ENCODE measurements at places on chromosomes 4 and X.

DNA sequence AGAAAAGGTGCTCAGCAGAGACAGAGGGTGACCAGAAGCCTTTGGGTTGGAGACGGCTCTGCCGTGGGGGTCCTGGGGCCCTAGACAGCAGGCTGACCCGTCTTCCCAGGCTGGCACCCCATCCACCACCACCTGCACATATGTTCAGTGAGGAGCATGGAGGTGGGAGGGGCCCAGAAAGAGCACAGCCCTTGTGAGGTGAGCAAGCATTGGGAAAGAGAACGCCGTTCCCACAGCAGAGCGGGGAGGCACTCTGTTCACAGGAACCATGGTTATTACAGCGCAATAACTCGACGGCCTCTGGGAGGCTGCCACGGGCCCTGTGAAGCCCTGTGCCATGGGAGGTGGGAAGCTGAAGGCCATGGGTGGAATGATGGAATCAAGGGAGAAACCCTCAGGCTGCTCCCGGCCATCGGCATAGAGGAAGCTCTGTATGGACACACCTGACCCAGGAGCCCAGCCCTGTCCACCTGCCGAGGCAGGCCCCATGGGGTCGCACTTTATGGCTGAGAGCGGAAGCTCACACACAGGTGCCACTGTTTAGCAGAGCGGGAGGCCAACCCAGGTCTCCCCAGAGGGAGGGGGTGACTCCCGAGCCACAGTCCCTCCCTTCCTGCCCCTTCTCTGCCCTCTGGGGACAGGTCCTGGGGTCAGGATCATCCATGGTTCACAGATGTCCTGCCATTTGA is 93.5 kb upstream of the AFAP1 start:
- DNase-seq = no peak

DNA sequence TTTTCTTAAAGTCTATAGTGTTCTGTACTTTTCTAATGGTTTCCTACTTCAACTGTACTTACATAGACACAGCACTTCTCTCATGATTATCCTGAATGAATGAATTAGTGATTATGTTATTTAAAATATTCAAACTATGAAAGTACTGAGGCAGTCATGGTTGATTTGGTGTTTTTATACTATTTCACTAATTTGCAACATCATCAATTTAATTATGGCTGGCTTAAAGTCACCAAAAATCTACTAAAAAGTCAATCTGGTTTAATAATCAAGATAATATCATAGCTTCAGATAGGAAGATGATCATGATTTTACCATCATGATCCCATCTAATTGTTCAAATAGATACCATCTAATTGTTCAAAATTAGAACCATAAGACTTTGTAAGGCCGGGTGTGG is 16.8 kb upstream of the TMEM131L start:
- no peak for DNase-seq

DNA sequence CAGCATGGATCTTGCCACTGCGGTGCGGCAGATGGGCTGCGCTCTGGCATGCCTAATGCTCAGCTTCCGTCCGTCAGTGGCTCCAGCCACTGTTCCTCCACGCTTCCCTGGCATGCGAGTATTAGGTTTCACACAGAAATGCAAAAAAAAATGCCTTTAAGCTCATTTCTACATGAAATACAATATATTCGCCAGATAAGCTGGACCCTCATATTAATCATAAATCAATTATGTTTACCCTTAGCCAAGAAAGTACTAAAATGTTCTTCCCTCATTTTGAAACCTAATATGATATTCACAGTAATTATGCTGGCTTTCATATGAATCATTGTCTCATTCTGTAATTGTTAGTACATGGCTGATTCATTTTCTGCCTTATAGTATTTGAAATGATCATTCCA is 115.5 kb upstream of the FAM241A start:
- DNase-seq = no peak

- DNase-seq = no peak
These were observed 17.7 kb downstream of the CD99L2 start for GRCh38 chrX:150880808-150881165.

- no peak for DNase-seq
These were observed 459.2 kb upstream of the GALNT7 start for GRCh38 chr4:172709376-172709775.

- no peak for DNase-seq
These were observed 2.0 kb downstream of the BCOR start for GRCh38 chrX:40095583-40096394.

DNA sequence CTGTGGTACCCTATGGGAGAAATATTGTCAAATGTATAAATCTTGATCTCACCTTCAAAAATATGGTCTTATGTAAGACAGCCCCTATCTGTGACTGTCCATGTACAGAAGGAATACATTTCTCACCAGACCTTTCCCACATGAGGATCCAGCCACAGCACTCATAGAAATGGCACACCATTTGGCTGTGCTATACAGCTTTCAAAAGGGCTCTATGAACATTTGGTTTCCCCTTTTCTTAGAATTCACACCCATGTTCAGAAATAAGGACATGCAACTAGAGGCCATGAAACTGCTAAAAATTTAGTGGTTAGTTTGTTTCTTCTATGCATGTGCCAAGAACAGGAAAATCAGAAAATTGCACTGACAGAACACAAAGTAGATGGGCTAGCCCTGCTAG is 62.7 kb downstream of the ANTXR2 start:
- DNase-seq = no peak

DNA sequence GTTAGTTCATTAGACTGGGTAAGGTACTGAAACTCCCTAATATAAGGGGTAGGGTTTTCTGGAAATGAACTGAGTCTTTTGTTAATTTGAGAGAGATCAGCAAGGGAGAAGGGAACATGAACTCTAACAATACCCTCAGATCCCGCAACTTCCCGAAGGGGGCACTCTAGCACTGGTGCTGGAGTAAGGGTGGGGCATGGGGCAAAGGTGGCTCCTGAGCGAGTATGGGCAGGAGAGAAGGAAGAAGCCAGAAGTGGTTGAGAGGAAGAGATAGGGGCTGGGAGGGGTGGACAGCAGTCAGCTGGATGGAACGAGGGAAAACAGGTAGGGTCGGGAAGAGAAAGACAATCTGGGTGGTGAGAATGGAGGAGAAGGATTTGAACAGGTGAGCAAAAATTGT is 183.2 kb upstream of the MAGEE2 start:
- DNase-seq = no peak

GRCh38 chrX:133402830-133403625 is 12.3 kb downstream of the GPC4 start:
- no peak for DNase-seq

DNA sequence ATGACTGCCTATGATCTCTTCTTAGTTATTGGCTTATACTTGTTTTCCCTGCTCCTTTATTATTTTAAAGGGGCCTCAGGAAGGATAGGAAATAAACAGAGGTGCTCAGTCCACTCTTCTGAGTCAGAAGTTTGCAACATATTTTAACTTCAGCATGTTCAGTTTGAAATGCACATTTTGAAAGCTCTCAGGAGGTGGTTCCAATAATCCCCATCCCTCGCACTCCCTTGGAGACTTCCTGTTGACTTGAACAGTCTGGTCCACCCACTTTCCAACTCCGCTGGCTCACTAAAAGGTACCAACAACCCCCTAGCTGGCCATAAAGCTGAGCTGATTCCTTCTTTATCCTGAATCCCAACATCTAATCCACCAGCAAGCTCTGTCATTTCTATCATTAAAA is 78.3 kb upstream of the DUSP21 start:
- DNase-seq = no peak

DNA sequence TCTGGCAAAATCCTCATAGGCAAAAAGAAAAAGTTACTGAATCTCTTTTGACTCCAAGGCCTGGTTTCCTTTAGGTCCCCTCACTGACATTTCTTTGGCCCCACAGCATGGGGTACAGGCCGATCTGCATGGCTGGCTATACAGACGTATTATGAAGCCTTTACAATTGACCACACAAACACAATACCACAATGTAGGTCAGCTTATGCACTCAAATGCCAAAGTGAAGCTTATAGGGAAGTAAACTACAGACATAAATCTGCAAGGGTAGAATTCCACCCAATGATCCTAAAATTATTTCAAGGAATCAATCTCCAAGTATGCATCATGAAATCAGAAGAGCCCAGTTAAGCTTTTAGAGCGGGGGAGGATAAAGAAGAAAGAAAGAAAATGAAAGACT is 20.7 kb downstream of the STX18 start:
- DNase-seq = no peak

DNA sequence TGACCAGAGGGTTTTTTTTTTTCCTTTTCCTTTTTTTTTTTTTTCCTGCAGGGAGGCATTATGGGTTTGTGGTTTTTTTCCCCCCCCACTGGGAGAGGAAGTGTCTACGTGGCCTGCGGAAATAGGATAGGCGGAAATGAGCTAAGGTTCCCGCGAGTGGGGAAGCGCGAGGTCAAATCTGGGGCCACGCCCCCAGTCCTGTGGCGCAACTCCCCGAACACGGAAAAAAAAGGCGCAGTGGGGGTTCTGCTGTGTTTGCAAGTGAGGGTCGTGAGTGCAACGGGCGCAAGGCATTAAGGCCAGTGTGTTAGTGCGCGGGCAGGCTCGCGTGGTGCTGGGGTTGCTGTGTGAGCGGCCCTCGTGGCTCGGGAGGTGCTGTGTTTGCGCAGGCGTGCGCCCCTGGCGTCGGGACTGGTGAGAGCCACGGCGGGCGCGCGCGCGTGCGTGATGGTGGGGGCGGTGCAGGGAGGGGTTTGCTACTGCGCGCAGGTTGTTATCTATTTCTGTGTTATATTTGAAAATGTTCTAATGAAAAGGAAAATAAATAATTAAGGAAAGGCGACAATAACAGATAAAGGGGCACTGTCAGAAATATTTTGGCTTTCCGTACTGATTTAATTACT is 685 bp upstream of the MORF4L2 start:
- no peak for DNase-seq

DNA sequence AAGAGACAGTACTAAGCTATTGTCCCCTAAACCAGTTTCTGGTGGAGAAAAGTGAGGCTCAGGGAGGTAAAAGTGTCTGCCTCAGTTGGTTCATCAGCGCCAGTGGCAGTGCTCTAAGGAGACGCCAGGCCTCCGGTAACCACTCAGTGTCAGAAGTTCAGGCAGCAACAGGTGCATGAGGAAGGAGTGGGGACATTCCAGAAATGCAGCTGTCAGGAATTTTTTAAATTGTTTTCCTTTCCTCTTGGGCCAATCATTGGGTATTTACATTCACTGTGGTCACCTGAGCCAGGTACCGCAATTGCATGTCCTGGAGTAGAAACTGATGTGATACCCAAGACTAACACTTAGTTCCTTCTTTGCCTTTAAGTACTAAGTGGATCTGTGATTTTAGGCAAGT is 40.2 kb upstream of the HS3ST1 start:
- DNase-seq = no peak

- DNase-seq = no peak
These were observed 665.5 kb downstream of the CCSER1 start for GRCh38 chr4:90792696-90793095.

- no peak for DNase-seq
These were observed 37.7 kb downstream of the APOO start for GRCh38 chrX:23870041-23870440.

DNA sequence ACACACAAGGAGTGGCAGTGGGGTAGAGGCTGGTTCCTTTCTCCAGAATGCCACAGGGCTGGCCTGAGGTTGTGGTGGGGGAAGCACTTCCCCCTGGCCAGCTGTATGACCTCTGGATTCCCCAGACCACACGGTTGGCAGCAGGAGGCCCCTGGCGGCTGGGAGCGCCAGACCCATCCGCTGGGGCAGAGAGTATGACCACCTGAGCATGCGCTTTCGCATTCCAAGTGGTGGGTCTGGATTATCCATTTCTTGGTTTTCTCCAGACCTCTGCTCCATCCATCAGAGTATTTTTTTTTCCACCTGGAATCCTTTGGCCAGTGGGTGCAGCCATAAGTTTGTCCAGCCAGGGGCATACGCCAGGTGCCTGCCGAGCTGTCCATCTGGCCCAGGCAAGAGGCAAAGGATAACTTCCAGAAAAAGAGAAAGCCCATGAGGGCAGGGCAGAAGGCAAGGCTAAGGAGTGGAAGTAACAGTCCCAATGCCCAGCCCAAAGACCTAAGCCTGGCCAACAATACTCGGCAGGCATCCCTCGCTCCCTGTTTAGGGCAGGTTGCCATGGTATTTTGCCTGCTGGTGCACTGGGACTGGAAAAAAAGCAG is 39.3 kb downstream of the NHSL2 start:
- DNase-seq = peak; percentile 81

DNA sequence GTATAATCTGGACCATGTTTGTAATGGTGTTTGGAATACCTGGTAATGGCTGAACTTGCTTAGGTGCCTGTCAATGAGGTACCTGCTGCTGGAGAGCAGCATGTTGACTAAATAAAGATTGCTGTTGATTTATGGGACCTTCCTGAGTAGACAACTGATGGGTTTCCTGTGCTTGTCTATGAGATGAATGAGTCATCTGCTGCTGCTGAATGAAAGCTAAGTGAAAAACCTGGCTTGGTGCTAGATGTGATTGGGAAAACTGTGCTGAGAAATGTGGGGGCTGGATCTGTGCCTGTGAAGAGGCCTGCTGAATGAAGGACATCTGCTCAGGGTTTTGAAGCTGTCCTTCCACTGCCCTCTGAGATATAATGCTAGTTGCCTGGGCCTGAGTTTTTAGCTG is 69.6 kb downstream of the WNK3 start:
- DNase-seq = no peak

GRCh38 chr4:174460684-174461083 is 61.6 kb downstream of the HPGD start:
- DNase-seq = no peak

DNA sequence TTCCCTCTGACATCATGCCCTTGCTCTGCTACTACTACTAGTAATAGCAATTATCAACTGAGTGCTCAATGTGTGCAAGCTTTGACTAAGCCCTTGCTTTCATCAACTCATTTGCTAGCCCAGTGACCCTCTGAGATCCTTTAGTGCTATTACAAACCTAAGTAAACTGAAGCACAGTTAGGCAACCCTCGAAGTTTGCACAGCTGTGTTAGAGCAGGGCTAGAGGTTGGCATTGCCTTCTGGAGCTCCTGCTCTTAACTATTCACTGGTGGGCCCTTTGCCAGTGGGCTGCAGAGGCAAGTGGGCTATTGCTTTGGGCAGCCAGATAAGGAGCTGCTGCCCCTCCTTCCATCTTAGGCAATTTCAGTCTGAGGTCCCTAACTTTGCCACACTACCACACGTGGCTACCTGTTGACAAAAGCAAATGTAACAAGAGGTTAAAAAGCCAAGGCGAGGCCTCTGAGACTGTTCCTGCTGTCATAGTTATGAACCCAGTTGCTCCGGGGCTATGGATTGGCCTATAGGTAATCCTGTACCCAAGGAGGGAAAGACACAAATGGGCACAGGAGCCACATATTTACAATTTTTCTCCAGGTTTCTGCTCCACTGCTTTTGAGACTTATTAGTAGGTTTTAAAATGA is 41.5 kb upstream of the ANKRD50 start:
- DNase-seq = no peak

GRCh38 chrX:69616457-69617203 is 717 bp downstream of the EDA start:
- no peak for DNase-seq

GRCh38 chr4:100290585-100290984 is 100.3 kb upstream of the DDIT4L start:
- no peak for DNase-seq

- no peak for DNase-seq
These were observed 227.0 kb downstream of the DKK2 start for GRCh38 chr4:106809076-106809475.

GRCh38 chrX:152892999-152893891 is 4.6 kb upstream of the ZNF185 start:
- no peak for DNase-seq

GRCh38 chrX:16433021-16433420 is 216.9 kb upstream of the S100G start:
- DNase-seq = no peak
